HCT116 (cell line): ENCODE measurements at places on chromosomes 2 and 18.

- no peak for DNase-seq
These were observed 176.0 kb upstream of the COL3A1 start for GRCh38 chr2:188798159-188798558.

GRCh38 chr2:205796805-205797313 lies 114.6 kb downstream of the NRP2 start:
- no peak for DNase-seq

- no peak for DNase-seq
These were observed 1.0 kb upstream of the PPP1CB start for GRCh38 chr2:28750316-28751251.

DNA sequence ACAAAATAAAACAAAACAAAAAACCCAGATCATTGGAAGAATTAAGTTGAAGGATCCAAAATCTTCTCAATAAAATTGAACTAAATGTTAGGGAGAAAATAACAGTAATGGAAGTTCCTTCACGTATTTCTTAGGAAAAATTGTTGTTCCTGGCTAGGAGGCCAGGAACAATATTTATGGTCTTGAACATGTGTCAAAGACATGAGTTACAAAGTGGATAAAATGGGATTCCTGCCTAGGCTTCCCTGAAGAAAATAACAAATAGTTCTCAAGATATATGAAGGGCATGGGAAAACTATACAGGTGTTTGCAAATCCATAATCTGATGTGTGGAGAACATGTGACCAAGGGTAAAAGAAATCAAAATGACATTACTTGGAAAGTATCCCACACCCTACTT lies 67.6 kb upstream of the ITGB6 start:
- DNase-seq = no peak

- DNase-seq = no peak
These were observed 17.7 kb upstream of the MAL start for GRCh38 chr2:95007822-95008221.

DNA sequence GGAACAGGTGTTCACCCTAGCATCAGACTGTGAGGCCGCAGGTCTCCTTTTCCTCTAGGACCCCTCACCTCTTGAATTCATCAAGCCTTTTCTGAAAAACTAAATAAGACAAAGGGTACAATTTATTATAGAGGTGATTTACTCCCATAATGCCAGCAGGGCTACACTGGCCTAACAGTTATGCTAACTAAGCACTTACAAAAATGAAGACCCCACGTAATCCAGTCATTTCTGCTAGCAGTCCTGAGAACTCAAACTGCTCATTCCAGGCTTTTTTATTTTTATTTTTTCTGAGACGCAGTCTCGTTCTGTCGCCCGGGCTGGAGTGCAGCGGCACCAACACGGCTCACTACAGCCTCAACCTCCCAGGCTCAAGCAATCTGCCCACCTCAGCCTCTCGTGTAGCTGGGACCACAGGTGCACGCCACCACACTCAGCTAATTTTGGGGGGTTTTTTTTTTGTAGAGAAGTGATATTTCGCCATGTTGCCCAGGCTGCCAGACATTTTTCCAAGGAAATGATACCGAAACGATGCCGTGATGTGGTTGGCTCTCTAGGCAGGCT lies 14.2 kb downstream of the CAPG start:
- DNase-seq = no peak

DNA sequence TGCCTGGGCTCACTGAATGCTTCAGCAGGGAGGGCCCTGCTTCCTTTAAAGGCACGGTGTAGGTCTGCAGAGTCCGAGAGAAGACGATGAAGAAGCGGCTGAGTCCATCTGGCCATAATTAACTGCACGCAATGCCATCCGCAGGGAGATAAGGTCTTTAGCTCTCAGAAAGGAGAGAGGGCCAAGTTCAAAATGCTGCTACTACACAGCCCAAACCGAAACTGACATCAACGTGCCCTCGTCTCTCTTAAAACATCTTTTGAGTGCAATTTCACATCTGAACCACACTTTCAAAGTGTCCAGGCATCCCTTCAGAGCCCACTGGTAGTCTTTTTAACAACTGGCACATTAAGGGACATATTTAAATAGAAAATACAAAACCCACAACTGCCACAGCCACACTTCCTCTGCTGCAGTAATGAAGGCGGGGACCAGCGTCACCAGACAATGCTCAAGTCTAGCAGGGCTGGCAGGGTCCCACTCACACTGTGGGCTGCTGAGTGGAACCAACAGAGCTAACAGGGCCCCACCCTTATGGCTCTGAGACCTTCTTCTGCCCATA lies 35.8 kb downstream of the ST3GAL5 start:
- DNase-seq = no peak

DNA sequence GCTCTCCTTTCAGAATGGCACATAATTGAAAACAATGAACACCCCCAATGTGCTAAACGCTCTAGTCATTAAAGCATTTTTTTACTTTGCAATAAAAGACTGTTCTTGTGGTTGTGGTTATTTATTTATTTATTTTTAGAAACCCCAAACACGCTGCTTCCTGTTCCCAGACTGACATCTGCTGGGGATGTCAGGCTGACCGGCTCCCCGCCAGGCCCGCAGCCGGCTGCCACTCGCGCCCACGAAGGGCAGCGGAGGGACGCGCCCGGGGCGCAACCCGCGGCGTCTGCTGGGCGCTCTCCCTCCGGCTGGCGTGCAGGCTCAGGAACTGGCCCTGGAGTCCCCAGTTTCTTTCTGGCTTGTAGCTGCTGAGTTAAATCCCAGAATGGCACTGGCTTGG lies 83.1 kb upstream of the SP3 start:
- no peak for DNase-seq

DNA sequence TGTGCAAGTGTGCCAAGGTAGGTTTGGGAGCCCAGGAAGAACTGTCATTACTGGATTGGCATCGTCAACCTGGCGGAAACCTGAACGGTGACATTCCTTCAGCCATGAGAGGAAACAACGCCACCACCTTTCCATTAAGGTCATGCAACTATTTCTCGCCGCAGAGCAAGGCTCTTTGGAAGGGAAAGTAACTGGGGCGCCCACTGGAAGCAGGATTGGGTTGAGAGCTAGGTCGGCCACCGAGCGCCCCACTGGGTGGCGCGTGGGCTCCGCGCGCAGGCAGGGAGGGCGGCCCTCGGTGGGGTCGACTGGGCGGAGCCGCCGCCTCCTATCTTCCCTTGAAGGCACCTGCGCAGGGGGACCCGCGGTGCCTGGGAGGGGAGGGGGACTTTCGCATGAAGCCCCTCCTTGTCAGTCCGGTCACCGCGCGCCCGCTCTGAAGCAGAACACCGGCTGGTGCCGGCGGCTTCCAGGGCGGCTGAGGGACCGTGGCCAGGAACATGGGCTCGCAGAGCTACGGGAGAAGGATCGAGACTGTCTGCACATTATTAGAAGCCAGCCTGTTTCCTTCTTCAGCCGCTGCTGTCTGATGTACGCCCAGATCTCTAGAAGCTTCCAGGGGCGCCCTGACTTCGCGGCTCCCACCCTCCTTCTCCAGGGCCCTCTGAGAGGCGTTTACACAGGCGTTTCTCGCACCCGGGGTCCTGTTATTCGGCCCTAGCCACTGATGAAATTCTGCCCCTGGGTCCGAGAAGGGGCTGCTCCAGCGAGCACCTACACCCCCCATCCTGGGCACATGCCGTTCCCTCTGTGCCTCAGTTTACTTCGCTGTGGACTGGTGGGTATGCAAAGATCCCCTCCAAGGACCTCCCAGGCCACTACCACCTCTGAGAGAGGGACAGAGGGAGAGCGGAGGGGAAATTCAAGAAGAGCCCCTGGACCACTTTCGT lies 27.3 kb upstream of the MAL start:
- no peak for DNase-seq

GRCh38 chr18:32259553-32259952 lies 69.7 kb downstream of the MEP1B start:
- no peak for DNase-seq

DNA sequence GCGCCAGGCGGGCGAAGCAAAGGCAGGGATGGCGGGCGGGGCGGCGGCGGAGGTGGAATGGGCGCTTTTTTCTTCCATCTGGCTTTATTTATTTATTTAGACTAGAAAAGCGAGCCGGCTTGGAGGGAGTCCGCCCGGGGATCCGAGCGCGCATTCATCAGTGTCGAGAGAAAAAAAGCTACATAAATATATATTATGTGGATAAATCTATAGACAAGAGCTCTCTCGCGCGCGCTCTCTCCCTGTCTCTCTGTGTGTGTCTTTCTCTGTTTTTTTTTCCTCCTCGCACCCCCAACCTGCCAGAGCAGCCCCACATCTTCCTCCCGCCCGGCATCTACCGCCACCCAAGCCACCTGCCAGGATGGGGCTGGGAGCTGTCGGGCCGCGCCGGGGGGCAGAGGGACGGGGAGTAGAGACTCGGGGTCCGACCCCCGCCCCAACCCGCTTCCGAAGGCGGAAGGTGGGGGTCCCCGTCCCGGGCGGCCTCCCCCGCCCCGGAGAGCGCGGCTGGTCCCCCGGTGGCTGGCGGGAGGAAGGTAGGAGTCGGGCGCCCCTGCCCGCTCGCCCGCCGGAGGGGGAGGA lies 972 bp upstream of the CELF4 start:
- DNase-seq = no peak

GRCh38 chr2:72788756-72789155 lies 37.1 kb downstream of the EXOC6B start:
- DNase-seq = no peak

DNA sequence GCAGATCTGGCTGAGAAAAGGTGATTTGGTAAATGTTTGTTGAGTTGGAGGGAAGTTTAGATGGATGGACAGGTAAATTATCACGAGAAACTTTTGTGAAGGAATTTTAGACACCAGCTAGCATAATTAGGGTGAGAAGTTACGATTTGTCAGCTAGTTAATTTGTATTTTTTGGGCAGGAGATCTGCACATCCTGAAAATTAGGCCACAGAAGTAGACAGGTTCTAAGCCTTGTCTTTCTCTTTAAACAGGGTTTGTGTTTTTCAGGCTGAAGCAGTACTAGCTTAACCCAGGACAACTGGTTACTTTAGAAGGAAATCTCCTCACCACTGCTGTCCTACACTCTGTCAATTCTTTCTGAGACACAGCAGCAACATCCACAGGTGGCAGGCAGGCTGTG lies 49.1 kb downstream of the DDX1 start:
- DNase-seq = no peak

DNA sequence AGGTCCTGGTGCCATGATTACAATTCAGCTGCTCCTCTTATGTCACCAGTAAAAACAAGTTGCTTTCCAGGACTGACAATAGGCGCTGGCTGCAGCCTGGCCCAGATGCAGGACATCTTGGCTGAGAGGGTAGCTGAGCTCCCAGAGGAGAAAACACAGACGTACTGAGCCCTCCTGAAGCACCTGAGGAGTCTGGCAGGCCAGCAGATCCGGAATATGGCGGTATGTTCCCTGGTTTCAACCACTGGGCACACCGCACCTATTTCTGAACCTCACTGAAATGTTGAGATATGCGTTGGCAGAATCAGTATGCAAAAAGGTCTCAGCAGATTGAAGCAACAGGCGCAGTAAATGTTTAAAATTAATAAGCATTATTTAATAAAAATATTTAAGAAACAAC lies 73.1 kb upstream of the BZW1 start:
- DNase-seq = no peak

DNA sequence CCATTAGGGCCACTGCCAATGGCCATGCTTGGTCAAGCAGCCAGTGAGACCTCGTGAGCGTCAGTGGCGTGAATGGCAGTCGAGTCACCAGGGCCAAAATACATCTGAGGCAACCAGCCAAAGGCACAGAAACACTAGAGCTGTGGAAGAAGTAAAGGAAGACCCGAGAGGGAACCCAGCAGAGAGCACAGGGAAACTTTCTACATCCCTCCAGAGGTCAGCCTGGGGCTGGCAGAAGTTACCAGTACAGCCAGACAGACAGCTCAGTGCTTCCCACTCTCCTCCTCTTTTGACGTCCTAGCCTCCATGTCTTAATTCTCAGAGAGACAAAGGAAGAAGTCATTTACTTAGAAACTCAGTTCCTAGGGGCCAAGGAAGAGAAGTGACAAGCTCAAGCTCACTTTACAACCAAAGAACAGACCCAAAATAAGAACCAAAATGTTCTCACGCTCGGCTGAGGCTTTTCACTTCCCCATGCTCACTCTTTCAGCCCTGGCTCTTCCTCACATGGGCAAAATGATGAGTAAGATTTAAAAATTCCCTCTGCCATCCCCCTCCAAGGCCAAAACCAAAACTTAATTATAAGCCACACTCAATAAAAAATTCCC lies 8.7 kb downstream of the CYRIA start:
- no peak for DNase-seq

- DNase-seq = no peak
These were observed 356.4 kb upstream of the ACVR2A start for GRCh38 chr2:147488472-147488871.

GRCh38 chr2:207970147-207970825 lies 55.0 kb downstream of the PLEKHM3 start:
- no peak for DNase-seq

- no peak for DNase-seq
These were observed 15.5 kb upstream of the ECEL1 start for GRCh38 chr2:232502911-232503808.

DNA sequence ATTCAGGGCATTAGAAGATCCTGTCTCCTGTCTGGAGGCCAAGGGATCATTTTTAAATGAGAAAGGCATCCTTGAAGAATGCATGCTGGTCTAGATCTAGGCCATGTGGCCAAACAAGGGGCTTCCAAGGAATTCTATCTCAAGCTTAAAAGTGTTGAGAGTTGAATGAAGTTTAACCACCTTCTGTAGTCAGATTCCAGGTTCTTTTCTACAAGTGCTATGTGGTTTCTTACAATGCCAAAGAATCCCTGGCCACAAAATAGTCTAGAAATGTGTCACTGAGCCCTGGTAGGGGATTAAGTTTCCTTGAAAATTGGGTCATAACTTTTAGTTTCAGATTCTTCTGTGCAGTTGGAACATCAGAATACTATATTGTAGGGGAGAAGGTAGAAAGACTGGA lies 640.7 kb upstream of the ACVR2A start:
- DNase-seq = no peak

- no peak for DNase-seq
These were observed 60.7 kb upstream of the ARHGAP15 start for GRCh38 chr2:143068509-143068908.

GRCh38 chr2:147740211-147740927 lies 104.5 kb upstream of the ACVR2A start:
- DNase-seq = no peak

GRCh38 chr18:21406116-21406515 lies 164.1 kb downstream of the GREB1L start:
- no peak for DNase-seq

- no peak for DNase-seq
These were observed 76.3 kb upstream of the SEC11C start for GRCh38 chr18:59063300-59063906.

DNA sequence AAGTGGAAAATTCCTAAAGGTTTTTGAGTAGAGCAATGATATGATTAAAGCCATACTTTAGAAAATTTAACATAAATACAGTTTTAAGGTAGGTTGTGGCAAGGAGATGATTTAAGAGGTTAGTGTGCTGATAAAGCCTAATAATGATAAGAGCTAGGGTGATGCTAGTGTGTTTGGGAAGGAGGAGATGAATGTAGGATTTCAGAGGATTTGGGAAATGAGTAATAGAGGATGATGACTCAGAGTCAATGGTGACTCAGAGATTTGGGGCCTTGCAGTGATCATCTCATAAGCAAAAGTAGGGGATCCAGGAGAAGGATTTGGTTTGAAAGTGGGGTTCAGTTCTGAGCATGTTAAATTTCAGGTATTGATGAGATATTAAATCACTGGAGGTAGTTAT lies 23.3 kb downstream of the STAMBP start:
- peak; percentile 31 for DNase-seq
